ENCODE measurements at places on chromosomes 5 and 9. TPM values are rescaled to one million over a fixed set of nuclear protein-coding genes. Genes with fewer than 3 reads are reported as not detected.

DNA sequence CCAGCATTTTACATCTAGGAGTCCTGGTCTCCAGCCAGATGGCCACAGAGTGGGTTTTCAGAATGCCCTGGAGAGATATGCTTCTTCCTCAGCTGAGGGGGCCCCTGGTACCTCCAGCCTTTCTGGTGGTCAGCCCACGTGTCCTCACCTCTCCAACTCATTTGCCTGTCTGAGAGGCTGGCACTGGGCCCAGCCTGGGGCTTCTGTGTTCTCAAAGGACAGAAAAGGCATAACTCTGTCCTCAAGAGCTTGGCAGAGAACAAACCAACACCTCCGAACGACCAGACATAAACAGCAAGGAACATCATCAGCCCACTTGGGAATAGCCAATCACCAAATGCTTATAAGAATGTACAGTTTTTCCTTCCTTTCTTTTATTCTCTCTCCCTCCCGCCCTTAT, 17.1 kb downstream of the ENG start:
- no peak for DNase-seq

DNA sequence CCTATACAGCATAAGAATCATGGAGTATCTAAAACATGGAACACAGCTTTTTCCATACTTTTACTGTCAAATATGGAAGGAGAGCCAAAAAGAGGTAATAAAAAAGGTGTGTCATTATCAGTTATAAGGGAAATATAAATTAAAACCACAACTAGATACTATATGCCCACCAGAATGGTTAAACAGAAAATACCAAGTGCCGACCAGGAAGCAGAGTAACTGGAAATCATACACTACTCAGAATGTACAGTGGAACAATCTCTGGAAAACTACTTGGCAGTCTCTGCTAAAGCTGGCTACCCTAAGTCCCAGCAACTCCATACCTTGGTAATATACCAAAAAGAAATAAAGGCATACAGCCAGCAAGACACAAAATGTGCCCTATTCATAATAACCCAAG, 2.4 kb downstream of the PAIP1 start:
- DNase-seq = no peak

- no peak for DNase-seq
These were observed 1511.1 kb downstream of the EFNA5 start for GRCh38 chr5:106159616-106160015.

GRCh38 chr5:52491071-52491787, 296.5 kb upstream of the ITGA1 start:
- no peak for DNase-seq

GRCh38 chr5:175508896-175509295, 30.5 kb downstream of the SFXN1 start:
- DNase-seq = no peak

The GALNT12 gene
- total RNA-seq = 7.8 TPM

DNA sequence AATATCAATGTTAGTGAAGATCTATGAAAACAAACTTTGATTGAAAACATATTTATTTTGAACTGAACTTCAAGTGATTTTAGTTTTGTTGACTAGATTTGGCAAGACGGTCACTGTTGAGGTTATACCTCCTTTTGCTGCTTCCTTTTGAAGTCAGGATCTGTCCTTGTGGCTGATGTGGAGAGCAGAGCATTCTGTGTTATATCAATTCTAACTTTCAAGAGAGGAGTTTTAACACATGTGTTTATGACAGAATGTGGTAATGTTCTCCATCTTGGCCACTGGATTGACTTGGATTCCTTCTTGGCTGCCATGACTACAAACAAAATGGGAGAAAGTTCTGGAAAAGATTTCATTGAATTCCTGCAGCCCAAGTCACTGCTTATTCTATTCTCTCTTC, 104.0 kb upstream of the ACTBL2 start:
- no peak for DNase-seq

The SLC6A19 gene
- total RNA-seq = not detected

DNA sequence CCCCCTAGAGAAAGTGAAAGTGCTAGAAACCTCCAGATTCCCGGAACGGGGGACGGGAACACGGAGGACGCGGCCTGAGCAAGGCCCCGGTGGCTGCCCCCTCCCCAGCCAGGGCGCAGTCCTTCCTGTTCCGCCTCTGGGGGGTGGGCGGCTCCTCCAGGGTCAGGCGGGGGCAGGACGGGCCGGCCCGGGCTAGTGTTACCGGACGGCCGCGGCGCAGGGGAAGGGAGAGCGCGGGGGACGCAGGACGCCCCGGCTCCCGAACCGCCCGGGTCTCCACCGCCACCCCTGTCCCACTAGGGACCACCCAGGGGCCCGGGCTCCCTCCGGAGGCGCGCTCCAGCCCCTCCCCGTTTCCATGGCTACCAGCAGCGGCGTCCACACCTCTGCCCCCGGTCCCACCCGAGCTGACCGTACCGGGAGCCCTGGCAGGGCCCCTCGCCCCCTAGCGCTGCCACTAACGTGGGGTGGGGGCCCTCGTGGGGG, 579 bp downstream of the SLC12A7 start:
- no peak for DNase-seq

The PCDHGC5 gene
- 2.2 TPM for total RNA-seq

- no peak for DNase-seq
These were observed 85.2 kb downstream of the RASGRF2 start for GRCh38 chr5:81045389-81045807.

- no peak for DNase-seq
These were observed 4.3 kb downstream of the LCP2 start for GRCh38 chr5:170293273-170293672.

Measured in GM23248 (cell line).